IPS DF 6.9 (cell line): ENCODE measurements at places on chromosomes 7 and 10.

- DNase-seq, result no peak
These were observed 71.8 kb downstream of the SEMA3C start for GRCh38 chr7:80847027-80847426.

GRCh38 chr10:80333983-80334382 is 22.6 kb downstream of the DYDC1 start:
- no peak for DNase-seq

- DNase-seq, result no peak
These were observed 44.9 kb downstream of the ZNF783 start for GRCh38 chr7:149306854-149307253.

- DNase-seq, result no peak
These were observed 10.5 kb downstream of the TMEM273 start for GRCh38 chr10:49177391-49178355.

DNA sequence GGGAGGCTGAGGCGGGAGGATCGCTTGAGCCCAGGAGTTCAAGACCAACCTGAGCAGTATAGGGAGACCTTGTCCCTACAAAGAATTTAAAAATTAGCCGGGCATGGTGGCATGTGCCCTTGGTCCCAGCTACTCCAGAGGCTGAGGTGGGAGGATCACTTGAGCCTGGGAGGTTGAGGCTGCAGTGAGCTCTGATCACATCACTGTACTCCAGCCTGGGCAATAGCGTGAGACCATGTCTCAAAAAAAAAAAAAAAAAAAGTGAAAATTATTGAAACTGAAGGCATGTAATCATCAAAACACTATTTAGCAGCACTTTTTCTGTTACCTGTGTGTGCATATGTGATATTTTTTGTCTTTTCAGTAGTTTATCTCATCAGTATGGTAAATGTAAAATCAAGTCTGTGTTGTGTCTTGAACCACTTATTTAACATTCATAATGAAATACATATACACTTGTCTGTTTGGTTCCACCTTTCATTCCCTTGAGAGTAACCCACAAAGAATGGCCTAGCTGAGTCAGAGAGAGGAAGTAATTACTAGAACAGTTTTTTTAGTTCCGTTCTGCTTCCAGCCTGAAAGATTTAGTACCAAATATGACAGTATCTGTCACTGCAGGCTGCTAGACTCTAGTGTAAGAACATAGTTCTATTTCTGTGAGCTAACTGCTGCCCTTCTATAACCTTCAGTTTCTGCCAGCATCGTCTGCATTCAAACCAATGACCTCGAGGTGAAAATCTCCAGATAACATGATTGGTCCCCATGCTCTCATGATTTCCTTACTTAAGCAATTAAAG is 68.6 kb downstream of the MMRN2 start:
- DNase-seq, result no peak

DNA sequence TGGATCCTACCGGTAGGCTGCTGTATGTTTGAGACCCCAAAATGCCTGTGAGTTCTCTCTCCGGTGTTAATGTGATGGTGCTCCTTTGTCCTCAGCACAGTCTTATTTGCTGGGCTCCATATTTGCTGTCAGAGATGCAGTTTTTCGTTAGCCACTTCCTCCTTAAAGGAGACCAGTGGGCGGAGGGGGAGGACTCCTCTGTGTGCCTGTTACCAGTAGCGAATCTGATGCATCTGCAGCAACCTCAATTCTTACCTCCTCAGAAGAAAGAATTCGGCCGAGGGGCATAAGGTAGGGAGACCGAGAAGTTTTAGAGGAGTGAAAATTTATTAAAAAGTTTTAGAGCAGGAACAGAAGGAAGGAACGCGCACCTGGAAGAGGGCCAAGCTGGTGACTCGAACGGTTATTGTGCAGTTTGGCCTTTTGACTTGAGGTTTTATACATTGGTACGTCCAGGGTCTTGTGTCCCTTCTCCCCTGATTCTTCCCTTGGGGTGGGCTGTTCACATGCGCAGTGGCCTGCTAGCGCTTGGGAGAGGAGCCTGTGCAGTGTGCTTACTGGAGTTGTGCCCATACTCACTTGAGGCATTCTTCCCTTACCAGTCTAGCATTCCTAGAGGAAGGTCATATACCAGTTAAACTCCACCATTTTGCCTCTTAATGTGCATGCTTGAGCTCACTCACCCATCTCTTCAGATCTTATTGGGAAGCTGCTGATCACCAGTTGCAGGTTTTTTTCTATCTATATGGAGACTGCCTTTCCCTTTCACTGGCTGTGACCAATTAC is 49.5 kb downstream of the GNAI1 start:
- no peak for DNase-seq

DNA sequence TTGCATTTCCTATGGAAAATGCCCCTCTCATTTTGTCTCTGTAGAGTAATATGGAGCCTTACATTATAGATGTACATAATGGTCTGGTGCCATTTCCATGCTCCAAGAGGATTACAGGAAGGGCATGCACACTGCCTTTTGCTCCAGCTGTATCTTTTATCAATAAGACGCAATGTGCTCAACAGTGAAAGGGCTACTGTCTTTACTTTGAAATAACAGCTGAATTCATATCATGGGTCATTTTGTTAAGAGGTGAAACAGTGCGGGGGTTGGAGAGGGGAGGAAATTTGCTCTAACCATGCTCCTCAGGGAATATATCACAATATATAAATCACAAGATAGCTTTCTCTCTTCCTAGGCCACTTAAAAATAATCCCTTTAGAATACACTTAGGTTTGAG is 77.7 kb downstream of the ICA1 start:
- no peak for DNase-seq

GRCh38 chr10:128124813-128125403 is 1.3 kb downstream of the MKI67 start:
- DNase-seq, result no peak

DNA sequence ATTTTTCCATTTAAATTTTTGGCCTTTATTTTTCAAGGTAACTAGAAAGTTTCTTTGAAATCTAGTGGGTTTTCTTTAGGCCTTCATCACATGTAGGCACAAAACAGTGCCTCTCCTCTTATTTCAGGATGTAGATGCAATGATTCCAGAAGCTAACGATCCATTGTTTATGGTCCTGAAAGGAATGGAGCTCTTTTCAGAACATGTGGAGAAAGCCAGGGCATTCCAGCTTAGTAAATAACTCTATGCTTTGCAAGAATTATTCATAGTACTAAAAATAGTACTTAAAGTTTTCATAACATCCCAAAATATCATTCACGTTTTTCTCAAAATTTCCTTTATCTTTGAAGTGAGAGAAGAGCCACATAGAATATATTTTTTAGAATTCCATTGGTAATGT is 91.3 kb downstream of the DYNC1I1 start:
- DNase-seq, result no peak

DNA sequence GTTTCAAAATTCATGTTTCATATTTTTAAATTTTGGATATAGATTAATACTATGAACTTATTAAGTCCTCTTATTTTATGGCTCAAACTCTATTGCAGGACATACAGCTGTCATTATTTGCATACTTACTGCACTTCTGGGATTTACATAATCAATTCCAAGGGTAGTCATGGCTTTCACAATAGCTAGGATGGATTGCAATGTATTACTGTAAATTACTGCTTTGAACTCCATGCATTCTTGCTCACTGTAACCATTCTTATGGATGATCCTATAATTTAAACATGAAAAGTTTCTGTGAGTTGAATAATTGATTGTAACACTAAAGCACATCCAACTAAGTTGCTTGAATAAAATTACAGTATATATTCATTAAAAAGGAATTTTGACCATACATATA is 23.5 kb downstream of the GNAT3 start:
- DNase-seq, result no peak

- no peak for DNase-seq
These were observed 39.9 kb upstream of the HECW1 start for GRCh38 chr7:43072530-43072929.

GRCh38 chr7:90530263-90530662 is 60.8 kb downstream of the PTTG1IP2 start:
- DNase-seq, result no peak

DNA sequence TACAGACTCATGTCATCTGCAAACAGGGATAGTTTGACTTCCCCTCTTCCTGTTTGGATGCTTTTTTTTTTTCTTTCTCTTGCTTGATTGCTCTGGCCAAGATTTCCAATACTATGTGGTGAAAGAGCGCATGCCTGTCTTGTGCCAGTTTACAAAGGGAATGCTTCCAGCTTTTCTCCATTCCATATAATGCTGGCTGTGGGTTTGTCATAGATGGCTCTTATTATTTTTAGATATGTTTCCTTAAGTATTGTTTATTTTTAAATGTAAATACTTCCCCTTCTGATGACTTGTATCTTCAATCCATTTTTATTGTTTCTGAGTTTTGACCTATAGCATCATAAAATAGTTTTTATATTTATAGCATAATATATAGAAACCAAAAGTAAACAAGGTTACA is 17.9 kb downstream of the FAM237B start:
- no peak for DNase-seq

DNA sequence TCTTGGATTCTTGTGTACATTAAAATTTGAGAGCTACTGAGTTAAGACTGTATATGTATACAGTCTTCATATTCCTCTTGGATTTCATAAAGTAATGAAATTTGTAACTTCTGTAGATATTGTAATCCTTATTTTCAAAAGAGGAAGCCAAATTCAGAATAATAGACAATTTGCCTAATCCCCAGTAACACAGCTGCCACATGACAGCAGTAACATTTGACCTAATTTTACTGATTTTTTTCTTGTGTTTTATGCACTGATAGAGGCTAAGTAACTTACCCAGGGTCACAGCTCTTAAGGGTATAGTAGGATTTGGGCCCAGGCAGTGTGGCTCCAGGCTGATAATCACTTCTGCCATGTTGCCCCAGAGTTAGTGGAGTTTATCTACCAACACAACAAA is 40.4 kb upstream of the IL6 start:
- DNase-seq, result no peak

GRCh38 chr10:74024600-74024999 is 26.7 kb downstream of the VCL start:
- no peak for DNase-seq

DNA sequence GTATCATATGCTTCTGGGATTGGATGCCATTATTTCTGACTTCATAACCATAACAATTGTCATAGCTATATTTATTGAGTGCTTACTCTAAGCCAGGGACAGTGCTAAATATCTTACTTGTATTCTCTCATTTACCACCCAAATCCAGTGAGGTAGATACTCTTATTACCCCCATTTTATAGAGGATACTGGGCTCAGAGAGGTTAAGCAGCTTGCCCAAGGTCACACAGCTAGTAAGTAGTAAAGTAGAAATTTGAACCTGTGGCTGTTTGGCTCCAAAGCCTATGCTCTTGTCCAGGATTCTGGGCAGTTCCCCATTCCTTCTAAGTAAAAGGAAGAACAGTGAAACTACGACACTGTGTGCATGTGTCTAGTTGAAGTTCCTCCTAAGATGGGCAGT is 56.5 kb downstream of the COL13A1 start:
- DNase-seq, result no peak

DNA sequence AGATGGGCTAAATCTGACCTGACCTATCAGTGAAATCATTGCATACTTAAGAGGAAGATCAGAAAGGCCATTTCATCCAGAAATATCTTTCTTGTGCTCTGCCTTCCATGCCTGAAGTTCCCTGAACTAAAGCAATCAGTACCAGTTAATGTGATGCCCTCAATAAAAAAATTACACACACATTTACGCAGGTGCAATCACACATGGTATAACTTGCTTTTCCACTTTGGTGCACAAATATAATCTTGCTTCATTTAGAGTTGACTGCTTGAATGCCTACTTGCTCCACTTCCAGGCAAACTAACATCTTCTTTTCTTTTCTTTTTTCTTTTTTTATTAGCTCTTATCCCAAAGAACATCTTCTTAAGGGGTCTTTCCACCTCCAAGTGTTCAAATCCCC is 58.3 kb upstream of the KIF5B start:
- no peak for DNase-seq

DNA sequence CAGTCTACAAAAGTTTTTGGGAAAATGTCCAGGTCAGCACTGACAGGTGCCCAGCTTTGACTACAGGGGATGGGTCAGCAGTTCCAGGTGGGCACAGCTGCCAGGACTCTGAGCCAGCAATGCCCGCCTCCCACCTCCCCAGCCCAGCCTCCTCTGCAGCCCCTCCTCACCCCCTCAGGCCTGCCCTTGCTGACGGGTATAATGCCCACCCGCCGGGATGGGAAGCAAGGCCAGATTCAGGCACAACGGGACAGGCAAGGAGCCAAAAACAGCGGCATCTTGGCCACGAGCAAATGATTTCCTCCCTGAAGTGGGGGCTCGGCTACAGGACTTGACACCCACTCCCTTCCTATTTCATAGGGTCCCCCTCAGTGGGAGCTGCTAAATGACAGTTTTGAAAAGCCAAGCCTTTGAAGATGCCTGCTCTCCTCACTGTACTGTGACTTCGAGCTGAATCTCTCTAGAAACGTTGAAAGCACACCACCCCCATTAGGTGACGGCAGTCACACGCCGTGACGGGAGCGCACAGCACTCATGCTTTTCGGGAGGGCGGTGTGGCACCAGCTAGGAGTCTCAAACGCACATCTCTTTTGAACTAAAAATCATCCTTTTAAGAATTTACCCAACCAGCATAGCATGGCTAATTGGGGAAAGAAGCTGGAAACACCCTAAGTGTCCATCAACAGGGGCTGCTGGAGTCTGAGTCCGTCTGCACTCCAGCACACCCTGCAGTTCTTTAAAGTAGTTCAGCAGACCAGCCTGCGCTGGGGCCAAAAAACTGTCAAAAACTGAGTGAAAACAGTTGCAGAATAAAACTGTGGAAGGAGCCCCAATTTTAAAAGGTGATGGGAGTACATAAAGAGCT is 29.6 kb downstream of the MAD1L1 start:
- no peak for DNase-seq

- no peak for DNase-seq
These were observed 20.7 kb downstream of the LAMB1 start for GRCh38 chr7:107982042-107982840.

- no peak for DNase-seq
These were observed 683.9 kb downstream of the PARD3 start for GRCh38 chr10:34131152-34131551.

DNA sequence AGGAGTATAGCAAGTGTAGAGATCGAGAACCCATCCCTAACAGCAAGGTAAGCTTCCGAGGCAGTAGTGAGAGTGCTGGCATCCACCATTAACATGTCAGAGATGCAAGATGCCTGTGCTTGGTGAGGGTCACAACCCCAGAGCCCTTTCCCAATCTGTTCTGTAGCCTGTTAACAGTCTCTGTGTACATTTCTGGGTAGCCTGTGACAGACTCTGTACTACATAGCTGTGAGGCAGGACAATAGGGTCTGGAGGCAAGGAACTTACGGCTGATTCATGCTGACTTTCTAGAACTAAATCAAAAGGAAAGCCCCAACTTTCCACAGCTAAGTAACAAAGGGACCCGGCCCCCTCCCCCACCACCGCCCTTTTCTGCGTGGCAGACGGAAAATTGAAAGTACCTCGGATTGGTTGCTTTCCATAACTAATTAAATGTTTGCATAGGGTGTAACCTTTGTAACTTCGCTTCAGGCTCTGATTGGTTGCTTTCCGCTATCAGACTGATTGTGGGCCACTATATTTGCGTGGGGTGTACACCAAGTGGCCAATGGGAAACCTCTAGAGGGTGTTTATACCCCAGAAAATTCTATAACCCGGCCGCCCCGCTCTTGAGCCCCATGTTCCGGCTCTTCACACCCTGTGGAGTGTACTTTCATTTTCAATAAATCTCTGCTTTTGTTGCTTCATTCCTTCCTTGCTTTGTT is 1.4 kb upstream of the TMEM168 start:
- DNase-seq, result no peak

- DNase-seq, result no peak
These were observed 23.5 kb upstream of the TRIM8 start for GRCh38 chr10:102620591-102621442.
